A549 treated with CORT108297 at 1 μM for 4 hours (cell line): ENCODE measurements at places on chromosomes 2 and 18. TPM values are rescaled to one million over a fixed set of nuclear protein-coding genes. Genes with fewer than 3 reads are reported as not detected.

The ACMSD gene
- total RNA-seq, result not detected in 5 replicates

The DRC1 gene
- total RNA-seq, result 0.19 to 0.34 TPM (median 0.25 TPM) in 5 replicates

The AOX1 gene
- total RNA-seq, result 2.8 to 4.2 TPM (median 3.5 TPM) in 5 replicates

The ANTXR1 gene
- total RNA-seq, result 106 to 157 TPM (median 144 TPM) in 5 replicates

The GCA gene
- 5.4 to 7.0 TPM (median 5.9 TPM) in 5 replicates for total RNA-seq

The CCDC141 gene
- not detected in 5 replicates for total RNA-seq

The KCNIP3 gene
- 1.1 to 2.4 TPM (median 1.6 TPM) in 5 replicates for total RNA-seq

The PSME4 gene
- 38.8 to 43.5 TPM (median 39.5 TPM) in 5 replicates for total RNA-seq

The KRTCAP3 gene
- total RNA-seq, result 0.17 to 0.76 TPM (median 0.62 TPM) in 5 replicates

The AQP4 gene
- total RNA-seq, result 0.05 TPM in 1 of 5 replicates, not detected in the others

The LCT gene
- total RNA-seq, result 0.03 to 0.06 TPM (median 0.03 TPM) in 4 of 5 replicates, not detected in the other

The VSNL1 gene
- total RNA-seq, result not detected in 5 replicates

The SOX11 gene
- not detected in 5 replicates for total RNA-seq

The HIBCH gene
- total RNA-seq, result 13.2 to 19.5 TPM (median 13.6 TPM) in 5 replicates

The MC4R gene
- total RNA-seq, result not detected in 5 replicates

The RAPGEF4 gene
- total RNA-seq, result 0.14 to 0.54 TPM (median 0.20 TPM) in 5 replicates

The GALNT1 gene
- total RNA-seq, result 45.5 to 73.2 TPM (median 56.0 TPM) in 5 replicates

The COL3A1 gene
- total RNA-seq, result 0.10 to 0.27 TPM (median 0.26 TPM) in 5 replicates

The MROH2A gene
- 0.09 to 0.20 TPM (median 0.15 TPM) in 4 of 5 replicates, not detected in the other for total RNA-seq

The CCL20 gene
- total RNA-seq, result 2.7 to 7.7 TPM (median 5.4 TPM) in 5 replicates

The MGAT4A gene
- total RNA-seq, result 0.98 to 2.1 TPM (median 1.3 TPM) in 5 replicates

The HOXD8 gene
- 4.6 to 6.1 TPM (median 5.4 TPM) in 5 replicates for total RNA-seq

The UCN gene
- total RNA-seq, result 0.48 to 2.5 TPM (median 1.6 TPM) in 5 replicates

The GAREM2 gene
- 5.0 to 10.6 TPM (median 7.4 TPM) in 5 replicates for total RNA-seq

The SERPINB3 gene
- total RNA-seq, result 0.06 to 0.17 TPM (median 0.08 TPM) in 5 replicates

The PIEZO2 gene
- 0.44 to 1.1 TPM (median 0.51 TPM) in 5 replicates for total RNA-seq

The SUMO1 gene
- 139 to 194 TPM (median 141 TPM) in 5 replicates for total RNA-seq

The BOD1L2 gene
- total RNA-seq, result not detected in 5 replicates

The PROM2 gene
- total RNA-seq, result 0.06 to 0.23 TPM in 2 of 5 replicates, not detected in the others

The GKN1 gene
- total RNA-seq, result 0.60 to 1.1 TPM (median 0.68 TPM) in 5 replicates

The CBLN2 gene
- total RNA-seq, result 0.03 to 0.12 TPM (median 0.05 TPM) in 3 of 5 replicates, not detected in the others

The DSC2 gene
- 0.94 to 1.6 TPM (median 1.2 TPM) in 5 replicates for total RNA-seq

The PAX3 gene
- not detected in 5 replicates for total RNA-seq

The CRACDL gene
- total RNA-seq, result 0.97 to 2.0 TPM (median 1.4 TPM) in 5 replicates

The RIT2 gene
- not detected in 5 replicates for total RNA-seq

The SAG gene
- total RNA-seq, result not detected in 5 replicates

The GPR155 gene
- total RNA-seq, result 0.26 to 0.69 TPM (median 0.35 TPM) in 5 replicates

The MDH1 gene
- 235 to 257 TPM (median 250 TPM) in 5 replicates for total RNA-seq

The C2orf66 gene
- 0.06 to 0.13 TPM (median 0.07 TPM) in 3 of 5 replicates, not detected in the others for total RNA-seq

The ZNF804A gene
- total RNA-seq, result not detected in 5 replicates

The NETO1 gene
- not detected in 5 replicates for total RNA-seq

The FARSB gene
- total RNA-seq, result 42.3 to 49.7 TPM (median 43.1 TPM) in 5 replicates

The EGR4 gene
- total RNA-seq, result 0.07 to 0.32 TPM (median 0.17 TPM) in 5 replicates

The GPBAR1 gene
- total RNA-seq, result 0.08 to 0.17 TPM (median 0.11 TPM) in 5 replicates

The SCYGR7 gene
- total RNA-seq, result not detected in 5 replicates

The OTX1 gene
- 2.8 to 4.7 TPM (median 4.3 TPM) in 5 replicates for total RNA-seq

The PUM2 gene
- total RNA-seq, result 36.4 to 49.7 TPM (median 43.3 TPM) in 5 replicates

The CDKL4 gene
- 0.15 TPM in 1 of 5 replicates, not detected in the others for total RNA-seq

The ELOA2 gene
- total RNA-seq, result not detected in 5 replicates

The SNED1 gene
- 0.18 to 0.62 TPM (median 0.55 TPM) in 5 replicates for total RNA-seq

The WNT10A gene
- total RNA-seq, result 0.05 to 0.18 TPM (median 0.07 TPM) in 5 replicates

The REG1B gene
- total RNA-seq, result not detected in 5 replicates
